GM13976 (cell line): ENCODE measurements at places on chromosomes 4 and X.

- DNase-seq, result no peak
Observed at GRCh38 chr4:176209535-176209934, 14.2 kb upstream of the SPATA4 start.

DNA sequence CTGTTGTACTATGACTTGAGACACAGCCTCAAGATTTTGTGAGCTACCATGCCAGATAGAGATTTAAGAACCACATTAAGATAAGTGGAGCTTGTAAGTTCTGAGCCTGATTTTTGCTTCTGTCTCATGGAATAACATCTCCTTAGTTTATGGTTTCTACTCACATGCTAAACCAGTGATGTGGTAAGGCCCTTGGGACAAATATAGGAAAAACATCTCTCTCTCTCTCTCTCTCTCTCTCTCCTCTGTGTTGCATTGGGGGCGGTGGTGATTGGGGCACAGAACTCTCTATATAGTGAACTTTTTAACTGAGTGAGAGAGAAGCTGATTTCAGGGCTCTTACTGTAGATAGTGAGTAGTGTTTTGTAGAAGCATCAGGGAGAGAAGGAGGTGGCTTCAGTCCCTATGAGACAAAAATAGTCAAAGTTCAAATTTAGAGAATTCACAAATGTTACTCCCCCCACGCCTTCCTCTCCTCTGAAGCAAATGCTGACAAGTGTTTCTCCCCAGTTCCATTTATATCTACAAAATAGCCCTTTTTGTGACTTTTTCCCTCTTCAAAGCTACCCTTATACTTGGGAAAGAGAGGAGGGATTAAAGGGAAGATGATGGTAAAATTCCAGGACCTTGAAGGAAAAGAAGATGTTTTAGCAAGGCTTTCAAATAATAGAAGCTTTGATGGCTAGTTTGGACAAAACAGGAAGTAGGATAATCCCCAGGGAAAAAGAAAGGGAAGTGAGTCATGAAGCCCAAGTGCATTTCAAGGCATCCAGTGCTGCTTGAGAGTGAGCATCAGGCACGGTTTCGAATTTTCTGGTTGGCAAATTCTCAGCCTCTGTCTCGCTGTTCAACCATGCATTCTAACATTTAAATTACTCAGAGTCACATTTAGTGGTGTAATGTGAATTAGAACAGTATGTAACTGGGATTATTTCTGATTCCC, 134.3 kb upstream of the AP1S2 start:
- DNase-seq, result no peak

GRCh38 chr4:26459054-26459755, 31.1 kb downstream of the CCKAR start:
- peak; percentile 66 for DNase-seq

GRCh38 chr4:188005561-188005960, 10.0 kb downstream of the ZFP42 start:
- no peak for DNase-seq

GRCh38 chrX:119667111-119667878, 25.7 kb downstream of the SEPTIN6 start:
- DNase-seq, result no peak

- no peak for DNase-seq
Observed at GRCh38 chr4:132124624-132124974, 1024.5 kb upstream of the PCDH10 start.

DNA sequence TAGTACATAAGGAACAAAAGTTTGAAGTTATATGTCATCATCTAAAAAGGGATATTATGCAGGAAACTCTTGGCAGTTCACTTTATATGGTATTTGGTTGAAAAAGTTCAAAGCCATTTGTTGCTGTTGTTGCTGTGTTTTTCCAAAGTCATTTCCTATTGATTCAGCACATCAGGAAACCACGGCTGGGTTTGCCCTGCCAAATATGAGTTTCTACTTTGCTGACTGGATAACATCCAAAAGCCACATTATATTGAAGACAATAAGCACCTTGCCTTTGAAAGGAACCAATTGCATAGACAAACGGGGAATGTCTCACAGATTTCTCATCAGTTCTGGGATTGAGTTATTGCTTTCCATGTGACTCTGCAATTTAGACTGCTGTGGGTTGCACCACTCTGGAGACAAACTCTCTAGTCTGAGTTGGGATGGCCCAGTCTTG, 206.1 kb downstream of the SLC39A8 start:
- no peak for DNase-seq

GRCh38 chr4:10048941-10049697, 27.8 kb upstream of the SLC2A9 start:
- no peak for DNase-seq

DNA sequence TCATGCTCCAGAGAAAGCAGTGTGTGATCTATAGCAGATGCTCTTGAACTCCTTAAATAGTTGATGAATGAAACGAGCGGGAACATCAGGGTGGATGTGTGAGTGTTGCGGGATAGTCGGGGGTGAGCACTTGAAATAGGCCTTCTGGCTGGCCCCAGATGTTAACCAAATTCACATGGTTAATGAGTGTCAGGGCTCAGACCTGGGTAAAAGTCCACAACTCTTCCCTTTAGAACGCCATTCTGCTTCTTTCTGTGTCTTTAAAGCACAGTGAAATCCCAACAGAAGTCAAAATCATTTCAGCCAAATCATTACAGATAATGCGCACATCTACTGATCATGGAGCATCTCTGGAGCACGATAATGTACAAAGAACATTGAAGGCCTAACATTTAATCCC, 249.4 kb upstream of the BOD1L1 start:
- DNase-seq, result no peak

DNA sequence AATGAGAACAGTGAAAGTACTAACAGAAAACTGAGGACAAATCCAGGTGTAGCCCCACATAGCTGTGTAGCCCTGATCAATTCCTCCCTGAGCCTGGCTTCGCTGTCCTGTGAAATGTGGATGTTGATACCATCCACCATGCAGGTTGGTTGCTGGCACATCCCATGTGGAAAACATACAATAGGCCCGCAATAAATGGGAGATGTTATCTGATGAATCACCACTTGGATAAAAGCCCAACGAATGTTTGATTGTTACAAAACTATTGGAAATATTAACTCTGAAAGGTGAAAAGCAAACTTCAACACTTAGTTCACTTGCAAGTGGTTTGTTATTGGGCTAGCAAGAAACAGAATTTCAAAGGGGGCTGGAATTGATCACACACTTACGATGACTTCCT, 186.3 kb upstream of the FTHL17 start:
- no peak for DNase-seq

- DNase-seq, result no peak
Observed at GRCh38 chrX:69186651-69187050, 21.4 kb upstream of the PJA1 start.

GRCh38 chr4:25172961-25173915, 13.0 kb upstream of the SEPSECS start:
- DNase-seq, result peak; percentile 26

- DNase-seq, result no peak
Observed at GRCh38 chr4:174255786-174256185, 27.7 kb downstream of the FBXO8 start.

- DNase-seq, result no peak
Observed at GRCh38 chrX:10989386-10989785, 121.7 kb upstream of the HCCS start.

- no peak for DNase-seq
Observed at GRCh38 chr4:6109842-6110560, 90.3 kb downstream of the JAKMIP1 start.

DNA sequence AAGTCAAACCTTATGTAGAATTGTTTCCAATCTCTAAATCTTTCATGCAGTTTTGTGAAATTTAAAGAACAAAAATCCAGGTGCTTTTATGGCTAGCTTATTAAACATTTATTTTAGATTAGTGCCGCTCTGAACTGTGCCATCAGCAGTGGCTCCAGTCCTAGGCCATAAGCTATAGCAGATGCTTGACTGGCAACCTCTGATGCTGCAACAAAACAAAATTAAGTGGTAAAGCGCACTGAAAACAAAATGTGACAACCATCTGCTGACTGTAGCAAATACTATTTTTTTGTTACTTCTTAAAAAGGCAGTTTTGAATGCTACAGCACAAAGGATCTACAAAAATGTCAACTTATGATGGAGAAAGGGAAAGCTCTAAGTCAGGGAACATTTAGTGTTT, 237.4 kb downstream of the DCLK2 start:
- DNase-seq, result no peak
